ENCODE measurements at places on chromosomes 5 and 9.

DNA sequence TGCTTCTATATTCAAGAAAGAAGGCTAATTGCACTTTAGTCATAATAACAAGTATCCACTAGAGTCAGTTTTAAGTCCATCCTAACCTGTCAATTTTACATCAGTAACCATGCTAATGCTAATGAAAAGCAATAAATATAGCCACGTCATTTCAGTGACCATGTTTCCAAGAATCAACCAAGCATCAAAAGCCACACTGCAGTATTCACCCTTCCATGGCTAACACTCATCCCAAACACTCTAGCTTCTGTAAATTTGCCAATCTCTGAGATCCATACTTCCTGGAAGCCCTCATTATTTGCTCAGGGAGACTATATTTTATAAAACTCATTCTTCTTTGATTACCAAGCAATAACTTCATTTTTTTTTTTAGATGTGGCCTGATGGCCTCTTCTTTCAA is 712.0 kb downstream of the CETN3 start:
- DNase-seq = no peak

DNA sequence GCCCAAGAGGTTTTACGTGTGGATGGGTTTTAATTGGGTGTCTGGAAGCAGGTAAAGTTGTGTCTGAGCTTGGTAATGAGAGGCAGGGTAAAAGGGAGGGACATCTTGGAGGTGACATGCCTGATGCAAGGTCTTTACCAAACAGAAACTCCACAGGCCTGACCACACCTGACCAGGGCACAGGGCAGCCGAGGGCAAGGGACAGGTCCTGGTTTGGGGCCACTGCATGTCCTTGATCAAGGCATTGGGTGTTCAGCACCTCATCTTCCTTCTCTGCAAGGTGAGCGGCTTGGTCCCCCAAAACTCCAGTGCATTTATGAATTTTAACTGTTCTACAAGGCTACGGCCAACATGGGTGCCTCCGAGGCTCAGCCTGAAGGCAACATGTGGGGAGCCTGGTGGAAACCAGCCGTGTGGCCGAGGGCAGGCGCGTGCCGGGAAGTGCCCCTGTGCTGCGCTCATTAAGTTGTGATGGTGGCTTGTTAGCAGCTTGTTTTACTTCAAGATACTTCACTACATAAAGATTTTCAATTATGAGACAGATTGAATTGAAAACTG is 30.7 kb upstream of the LPCAT1 start:
- no peak for DNase-seq

DNA sequence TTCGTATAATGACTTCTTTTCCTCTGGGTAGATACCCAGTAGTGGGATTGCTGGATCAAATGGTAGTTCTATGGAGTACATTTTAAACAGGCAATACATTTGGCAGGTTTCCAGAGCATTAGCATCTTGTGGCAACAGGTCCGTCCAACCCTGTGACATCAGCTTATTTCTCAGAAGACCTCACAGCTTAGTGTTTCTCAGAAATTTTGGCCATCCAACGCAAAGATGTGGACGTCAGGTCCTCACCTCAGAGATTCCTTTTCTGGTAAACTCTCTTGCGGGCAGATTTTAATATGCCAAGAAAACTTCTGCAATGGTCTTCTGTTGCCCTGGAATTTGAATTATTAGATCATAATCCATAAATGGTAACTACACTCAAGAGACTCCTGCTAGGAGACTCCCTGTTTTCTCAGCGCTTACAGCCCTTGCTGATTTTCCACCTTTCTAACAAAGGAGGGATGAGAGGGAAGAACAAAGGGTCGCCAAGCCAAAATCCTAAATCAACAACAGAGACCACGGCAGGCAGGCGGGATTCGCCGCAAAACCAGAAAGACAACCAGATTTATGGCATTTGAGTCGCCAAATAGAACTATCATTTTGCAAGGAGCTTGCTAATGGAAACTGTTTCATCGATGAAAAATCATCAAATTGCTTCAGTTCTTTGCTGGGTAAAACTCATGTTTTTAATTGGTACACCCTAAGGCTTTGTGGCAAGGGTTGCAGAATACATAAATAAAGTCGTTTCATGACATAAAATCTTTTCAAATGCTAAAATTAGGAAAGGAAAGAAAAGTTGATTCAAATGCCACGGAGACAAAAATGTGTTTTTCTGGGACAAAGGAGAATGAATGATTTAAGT is 34.1 kb upstream of the PLPP1 start:
- no peak for DNase-seq

DNA sequence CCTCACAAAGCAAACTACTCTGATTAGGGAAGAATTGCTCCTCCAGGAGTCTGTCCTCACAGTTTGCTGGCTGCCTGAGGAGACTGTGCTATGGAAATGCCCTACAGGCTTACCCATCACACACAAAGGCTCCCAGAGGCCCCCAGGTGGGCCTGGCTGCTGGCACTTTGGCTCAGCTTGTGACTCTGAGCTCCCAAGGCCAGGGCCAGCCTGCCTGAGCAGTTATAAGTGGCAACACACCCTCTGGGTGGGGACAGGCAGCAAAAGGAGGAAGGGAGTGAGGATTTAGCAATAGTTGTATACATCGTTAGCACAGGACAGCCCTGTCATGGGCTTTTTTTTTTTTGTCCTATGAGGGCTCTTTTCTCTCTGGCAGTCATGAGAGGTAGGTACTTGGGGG is 103.5 kb downstream of the DAPK1 start:
- no peak for DNase-seq

- no peak for DNase-seq
Observed at GRCh38 chr9:135343136-135343535, 136.4 kb upstream of the PPP1R26 start.

DNA sequence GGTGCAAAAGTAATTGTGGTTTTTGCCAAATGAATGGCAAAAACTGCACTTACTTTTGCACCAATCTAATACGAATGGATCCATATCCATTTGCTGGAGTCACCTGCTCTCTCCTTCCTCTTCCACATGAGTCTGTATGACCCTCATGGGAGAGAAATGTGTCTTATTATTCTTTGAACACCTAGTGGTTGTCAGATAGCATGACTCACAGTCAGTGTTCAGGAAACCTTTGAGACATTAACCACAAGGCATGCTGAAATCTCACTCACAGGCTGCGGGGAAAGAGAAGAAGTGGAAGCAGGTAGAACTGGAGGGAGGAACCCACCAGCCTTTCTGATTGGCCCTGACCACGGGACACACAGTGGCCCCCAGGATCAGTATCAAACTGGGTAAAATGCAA is 222.8 kb upstream of the KLF4 start:
- DNase-seq = no peak

GRCh38 chr9:135920973-135921585 is 13.7 kb upstream of the CAMSAP1 start:
- no peak for DNase-seq

GRCh38 chr5:163789870-163790269 is 284.5 kb downstream of the MAT2B start:
- no peak for DNase-seq

DNA sequence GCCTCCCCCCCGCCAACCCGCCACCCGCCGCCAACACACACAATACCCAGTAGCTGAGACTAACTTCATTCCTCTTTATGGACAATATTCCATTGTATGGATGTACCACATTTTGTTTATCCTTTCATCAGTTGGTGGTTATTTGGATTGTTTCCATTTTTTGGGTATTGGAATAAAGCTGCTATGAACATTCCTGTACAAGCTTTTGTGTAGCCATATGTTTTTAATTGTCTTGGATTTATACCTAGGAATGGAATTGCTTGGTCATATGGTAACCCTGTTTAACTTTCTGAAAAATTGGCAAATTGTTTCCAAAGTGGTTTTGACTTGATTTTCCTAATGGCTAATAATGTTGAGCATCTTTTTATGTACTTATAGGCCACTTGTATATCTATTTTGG is 4.9 kb upstream of the UBTD2 start:
- no peak for DNase-seq

GRCh38 chr9:136728080-136728547 is 14.6 kb downstream of the LCN10 start:
- peak; percentile 88 for DNase-seq

DNA sequence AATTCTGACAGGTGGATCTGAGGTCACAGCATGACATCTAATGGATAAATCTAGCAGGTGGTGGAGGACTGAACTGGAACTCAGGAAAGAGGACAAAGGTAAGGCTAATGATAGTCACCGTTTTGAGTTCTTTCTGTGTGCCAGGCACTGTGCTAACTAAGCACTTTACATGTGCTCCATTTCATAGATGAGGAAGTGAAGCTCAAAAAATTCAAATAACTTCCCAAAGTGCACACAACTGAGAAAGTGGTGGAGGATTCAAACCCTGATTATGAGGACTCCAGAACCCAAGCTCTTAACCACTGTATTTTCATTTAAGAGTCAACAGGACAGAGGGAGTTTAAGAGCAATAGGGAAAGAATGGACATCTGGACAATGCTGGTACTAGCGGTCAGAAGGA is 7.1 kb upstream of the DELE1 start:
- no peak for DNase-seq

DNA sequence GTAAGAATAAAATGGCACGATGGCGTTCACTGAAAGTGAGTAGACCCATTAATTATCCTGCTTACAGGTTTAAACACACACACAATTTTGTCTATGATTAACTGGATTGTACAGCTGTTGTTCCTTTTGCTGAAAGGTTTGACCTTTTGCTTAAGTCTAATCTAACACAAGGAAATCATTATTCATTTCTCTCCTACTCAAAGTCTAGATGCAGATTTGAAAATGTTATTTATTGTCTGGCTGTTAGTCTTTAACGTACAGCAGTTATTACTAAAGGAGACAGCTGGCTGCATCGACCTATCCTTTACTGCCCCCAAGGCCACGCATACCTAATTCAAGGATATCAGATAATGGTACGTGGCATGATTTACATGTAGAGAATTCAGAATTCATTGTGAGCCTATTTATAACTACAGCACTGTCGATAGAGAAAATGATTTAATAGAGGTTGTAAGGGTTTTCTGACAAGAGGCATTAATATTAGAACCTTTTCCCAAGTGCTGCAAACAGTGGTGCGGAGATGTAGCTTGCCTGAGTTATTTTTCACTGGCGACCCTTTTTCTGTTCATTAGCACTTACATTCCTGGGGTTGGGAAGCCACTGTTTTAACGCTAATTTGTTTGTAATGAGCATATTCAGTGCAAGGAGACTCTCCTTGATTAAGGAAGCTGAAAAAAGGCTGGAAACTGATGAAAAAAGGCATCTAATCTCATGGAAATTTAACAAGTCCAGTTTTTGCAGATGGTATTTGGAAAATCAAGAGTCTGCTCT is 368.4 kb upstream of the GRAMD2B start:
- DNase-seq = no peak

DNA sequence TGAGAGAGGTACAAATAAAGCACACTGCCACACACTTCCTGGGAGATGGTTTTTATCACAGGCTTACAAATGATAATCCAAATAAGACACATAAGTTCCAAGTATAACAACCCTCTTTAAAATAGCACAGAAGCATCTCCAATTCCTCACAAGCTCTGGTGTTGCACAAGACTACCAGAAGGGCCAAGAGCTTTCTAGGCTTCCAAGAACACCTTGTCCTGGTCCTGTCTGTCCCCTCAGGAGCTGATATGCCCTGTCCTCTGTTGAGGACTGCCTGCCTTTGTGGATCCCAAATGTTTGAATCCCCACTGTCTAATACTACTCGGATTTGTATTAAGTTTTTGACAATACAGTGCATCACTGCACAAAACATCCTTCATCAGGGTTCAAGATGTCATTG is 110.1 kb downstream of the SPOCK1 start:
- DNase-seq = no peak

DNA sequence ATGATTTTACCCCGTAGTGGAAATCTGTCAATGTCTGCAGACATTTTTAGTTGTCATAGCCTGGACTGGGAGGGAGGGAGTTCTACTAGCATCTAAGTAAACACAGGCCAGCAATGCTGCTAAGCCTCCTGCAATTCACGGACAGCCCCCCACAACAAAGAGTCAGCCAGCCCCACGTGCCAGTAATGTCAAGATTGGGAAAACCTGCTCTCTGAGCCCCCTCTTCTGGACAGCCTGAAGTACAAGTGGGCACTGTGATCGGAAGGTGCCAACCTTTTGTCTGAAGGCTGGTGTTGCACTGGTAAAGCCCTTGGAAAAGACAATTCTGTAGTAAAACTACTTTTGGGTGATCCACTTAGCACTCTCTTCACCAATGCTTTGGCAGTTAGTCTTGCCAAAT is 154.5 kb downstream of the TARS1 start:
- DNase-seq = no peak

DNA sequence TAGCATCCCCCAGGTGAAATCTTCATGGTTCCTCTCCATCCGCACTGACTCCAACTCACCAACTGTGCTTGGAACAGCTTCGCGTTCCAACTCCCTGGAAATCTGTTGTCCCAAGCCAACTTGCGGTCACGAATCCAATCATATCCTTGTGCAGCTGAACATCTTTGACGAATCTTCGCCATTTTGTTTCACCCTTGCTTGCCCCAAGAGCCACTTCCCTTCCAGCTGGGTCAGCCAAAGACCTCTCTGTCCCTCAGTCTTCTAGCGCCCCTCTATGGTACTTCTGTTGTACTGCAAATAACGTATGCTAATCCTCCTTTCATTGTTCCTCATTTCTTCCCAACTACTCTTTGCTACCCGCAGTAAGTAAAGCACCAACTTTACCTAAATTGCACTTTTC is 61.0 kb upstream of the TARS1 start:
- DNase-seq = no peak

DNA sequence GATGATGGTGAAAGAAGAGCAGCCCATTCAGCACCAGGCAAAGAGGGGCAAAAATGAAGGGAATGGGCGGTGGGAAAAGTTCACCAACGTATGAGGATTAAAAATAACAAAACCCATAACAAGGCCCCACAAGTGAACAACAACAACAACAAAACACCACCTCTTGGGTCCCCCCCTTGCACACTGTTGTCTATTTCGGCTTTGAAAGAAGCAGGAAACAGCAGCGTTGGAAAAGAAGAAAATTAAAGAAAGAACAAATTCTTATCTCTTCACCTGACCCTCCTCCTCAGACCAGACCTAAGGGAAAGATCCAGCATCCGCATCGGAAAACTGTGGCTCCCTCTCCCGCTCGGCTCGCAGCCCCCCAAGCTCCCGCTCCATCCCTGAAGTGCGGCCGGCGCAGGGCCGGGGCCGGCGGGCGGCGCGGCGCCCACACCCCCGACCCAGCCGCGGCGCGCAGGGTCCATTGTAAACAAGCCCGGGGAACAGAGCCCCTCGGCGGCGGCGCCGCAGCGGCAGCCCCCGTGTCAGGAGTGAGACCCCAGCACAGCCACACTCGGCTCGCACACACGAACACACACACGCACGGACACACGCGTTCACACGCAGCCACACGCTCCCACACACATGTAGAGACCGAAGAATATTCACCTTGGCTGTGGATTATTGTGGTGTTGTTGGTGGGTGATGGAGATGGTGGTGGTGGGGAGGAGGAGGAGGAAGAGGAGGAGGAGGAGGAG is 535 bp downstream of the RFX3 start:
- no peak for DNase-seq

DNA sequence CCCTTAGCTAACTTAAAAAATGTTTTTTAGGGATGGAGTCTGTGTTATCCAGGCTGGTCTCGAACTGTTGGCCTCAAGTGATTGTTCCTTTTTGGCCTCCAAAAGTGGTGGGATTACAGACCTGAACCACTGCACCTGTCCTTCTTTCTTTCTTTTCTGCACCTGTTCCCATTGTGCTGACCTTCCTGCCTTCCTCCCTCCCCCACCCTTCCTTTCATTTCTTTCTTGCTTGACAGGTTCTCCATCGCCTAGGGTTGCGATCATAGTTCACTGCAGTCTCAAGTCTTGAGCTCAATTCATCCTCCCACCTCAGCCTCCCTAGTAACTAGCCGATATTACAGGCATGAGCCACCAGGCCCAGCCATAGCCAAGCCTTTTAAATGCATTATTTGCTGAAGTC is 20.6 kb downstream of the JMY start:
- DNase-seq = no peak

All from stimulated activated CD8-positive, alpha-beta memory T cell treated with anti-CD3 and anti-CD28 coated beads, Interleukin-7, amount 100 ng/mL, for 4 hours (primary cell).